ENCODE measurements at places on chromosomes 6 and 20. TPM values are rescaled to one million over a fixed set of nuclear protein-coding genes. Genes with fewer than 3 reads are reported as not detected.

GRCh38 chr20:23403751-23404150, 17.5 kb downstream of the NAPB start:
- peaks cover 5% of the 10 kb centered on the region for H3K4me1 ChIP-seq
- peak; percentile 22 for DNase-seq
- H3K36me3 ChIP-seq = no peaks in the 10 kb centered on the region

- H3K4me3 ChIP-seq = no peak overlapping the region
- H3K27me3 ChIP-seq = no peaks in the 10 kb centered on the region
- no peak overlapping the region for H3K27ac ChIP-seq
- no peaks in the 10 kb centered on the region for H3K4me1 ChIP-seq
- DNase-seq = no peak
Observed at GRCh38 chr6:44169154-44169553, 10.5 kb downstream of the CAPN11 start.

GRCh38 chr6:164164876-164165275, 750.4 kb downstream of the QKI start:
- no peak overlapping the region for H3K4me3 ChIP-seq
- no peaks in the 10 kb centered on the region for H3K4me1 ChIP-seq

- DNase-seq = peak; percentile 100
- no peaks in the 10 kb centered on the region for H3K27me3 ChIP-seq
- peak within 1 kb of the TSS; percentile 58 for H3K4me3 ChIP-seq
- H3K36me3 ChIP-seq = no peaks in the 10 kb centered on the region
- peak within 1 kb of the TSS; percentile 99 for H3K27ac ChIP-seq
- peaks cover 22% of the 10 kb centered on the region for H3K4me1 ChIP-seq
Observed at GRCh38 chr6:73520688-73521350, at the start of gene EEF1A1. EEF1A1 (minus strand) TSS chr6:73521032; CDS start chr6:73520026, 1,006 bp downstream.

- no peak for DNase-seq
- peak overlapping the region; percentile 62 for H3K4me3 ChIP-seq
- no peaks in the 10 kb centered on the region for H3K36me3 ChIP-seq
- H3K27ac ChIP-seq = peak overlapping the region; percentile 92
- H3K27me3 ChIP-seq = no peaks in the 10 kb centered on the region
Observed at GRCh38 chr6:11230158-11231107, 2.0 kb downstream of the NEDD9 start.

- H3K36me3 ChIP-seq = no peaks in the 10 kb centered on the region
- peaks cover 72% of the 10 kb centered on the region for H3K27me3 ChIP-seq
- H3K27ac ChIP-seq = no peak within 1 kb of the TSS
- peak; percentile 44 for DNase-seq
- peaks cover 10% of the 10 kb centered on the region for H3K4me1 ChIP-seq
Observed at GRCh38 chr6:127518710-127519468, at the start of gene MTCL3. MTCL3 (minus strand) TSS chr6:127519335.

- no peaks in the 10 kb centered on the region for H3K27me3 ChIP-seq
- H3K27ac ChIP-seq = no peak overlapping the region
- no peaks in the 10 kb centered on the region for H3K4me1 ChIP-seq
- no peaks in the 10 kb centered on the region for H3K36me3 ChIP-seq
Observed at GRCh38 chr6:14086701-14087100, 30.9 kb upstream of the CD83 start.

- H3K27me3 ChIP-seq = no peaks in the 10 kb centered on the region
- no peaks in the 10 kb centered on the region for H3K4me1 ChIP-seq
- no peak for DNase-seq
- no peak overlapping the region for H3K4me3 ChIP-seq
- no peaks in the 10 kb centered on the region for H3K36me3 ChIP-seq
- H3K27ac ChIP-seq = no peak overlapping the region
Observed at GRCh38 chr6:82507112-82507511, 143.5 kb downstream of the TPBG start.

GRCh38 chr20:32451682-32452461, 93.7 kb downstream of the ASXL1 start:
- H3K27me3 ChIP-seq = no peaks in the 10 kb centered on the region
- no peak overlapping the region for H3K4me3 ChIP-seq
- H3K27ac ChIP-seq = no peak overlapping the region

GRCh38 chr6:16898640-16899396, 137.6 kb upstream of the ATXN1 start:
- H3K27ac ChIP-seq = no peak overlapping the region
- H3K27me3 ChIP-seq = no peaks in the 10 kb centered on the region
- no peak overlapping the region for H3K4me3 ChIP-seq
- H3K36me3 ChIP-seq = no peaks in the 10 kb centered on the region

DNA sequence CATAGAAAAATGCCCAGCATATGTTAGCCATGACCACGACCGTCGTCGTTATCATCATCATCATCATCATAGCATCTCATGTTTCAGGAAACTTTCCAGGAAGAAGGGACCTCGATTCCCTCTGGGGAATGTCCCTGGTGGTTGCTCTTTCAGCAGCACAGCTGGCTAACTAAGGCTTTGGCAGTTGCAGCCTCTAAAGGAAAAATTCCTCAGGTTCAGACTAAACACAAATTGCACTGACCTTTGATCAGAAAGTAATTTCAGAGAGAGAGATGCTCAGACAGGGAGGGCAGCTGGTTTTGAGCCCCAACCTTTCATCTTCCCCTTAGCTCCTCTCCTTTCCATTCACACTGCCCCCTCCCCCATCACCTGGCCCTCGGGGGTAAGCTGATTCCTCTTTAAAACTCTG, 5.6 kb upstream of the CFB start:
- H3K27ac ChIP-seq = peak overlapping the region; percentile 80
- peaks cover 15% of the 10 kb centered on the region for H3K4me1 ChIP-seq
- H3K36me3 ChIP-seq = no peaks in the 10 kb centered on the region
- peak; percentile 57 for DNase-seq

GRCh38 chr6:98124171-98124570, 710.2 kb upstream of the POU3F2 start:
- no peaks in the 10 kb centered on the region for H3K27me3 ChIP-seq
- no peak for DNase-seq
- no peak overlapping the region for H3K4me3 ChIP-seq
- H3K4me1 ChIP-seq = no peaks in the 10 kb centered on the region
- no peak overlapping the region for H3K27ac ChIP-seq
- H3K36me3 ChIP-seq = no peaks in the 10 kb centered on the region

GRCh38 chr6:117425431-117426153, at the start of gene ROS1:
ROS1 (minus strand) TSS chr6:117425942; CDS start chr6:117425656, 286 bp downstream.
- no peaks in the 10 kb centered on the region for H3K36me3 ChIP-seq
- no peak for DNase-seq
- H3K4me3 ChIP-seq = no peak within 1 kb of the TSS
- H3K27me3 ChIP-seq = no peaks in the 10 kb centered on the region

DNA sequence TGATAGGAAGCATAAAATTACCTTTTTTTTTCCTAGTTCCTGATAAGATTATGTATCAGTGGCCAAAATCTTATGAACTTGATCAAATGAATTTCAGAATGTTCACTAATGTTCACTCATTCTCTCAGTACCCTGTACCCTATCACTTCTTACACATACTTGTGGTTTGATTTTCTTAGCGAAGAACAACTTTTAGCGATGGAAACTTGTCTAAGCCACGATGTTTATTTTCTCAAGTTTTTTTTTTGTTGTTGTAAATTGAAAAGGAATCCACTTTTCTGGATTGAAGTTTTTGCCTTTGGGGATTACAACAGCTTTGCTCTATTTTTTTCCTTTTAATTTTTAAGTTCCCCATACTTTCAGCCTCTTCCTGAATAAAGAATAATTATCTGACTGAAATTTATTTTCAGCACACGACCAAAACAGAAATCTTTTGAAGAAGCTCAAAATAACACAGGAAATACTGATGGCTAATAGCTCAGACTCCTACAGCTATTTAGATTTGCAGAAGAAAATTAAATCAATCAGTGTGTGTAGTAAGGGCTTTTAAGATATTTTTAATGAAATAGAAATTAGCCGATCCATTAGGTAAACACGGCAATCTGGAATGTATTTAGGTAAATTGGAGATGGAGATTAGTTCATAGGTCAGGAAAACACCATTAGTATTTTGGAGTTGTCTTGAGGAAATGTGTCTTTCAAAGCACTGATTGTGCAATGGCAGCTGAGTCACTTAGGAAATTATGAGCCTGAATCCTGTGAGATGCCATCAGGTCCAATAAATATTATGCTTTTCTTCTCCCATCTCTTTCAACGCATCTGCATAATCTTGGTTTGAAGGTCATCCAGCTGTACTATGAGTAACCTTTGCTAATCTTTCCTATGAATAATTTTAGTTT, 217.5 kb downstream of the GJA1 start:
- no peak overlapping the region for H3K4me3 ChIP-seq
- no peaks in the 10 kb centered on the region for H3K36me3 ChIP-seq
- H3K4me1 ChIP-seq = no peaks in the 10 kb centered on the region

DNA sequence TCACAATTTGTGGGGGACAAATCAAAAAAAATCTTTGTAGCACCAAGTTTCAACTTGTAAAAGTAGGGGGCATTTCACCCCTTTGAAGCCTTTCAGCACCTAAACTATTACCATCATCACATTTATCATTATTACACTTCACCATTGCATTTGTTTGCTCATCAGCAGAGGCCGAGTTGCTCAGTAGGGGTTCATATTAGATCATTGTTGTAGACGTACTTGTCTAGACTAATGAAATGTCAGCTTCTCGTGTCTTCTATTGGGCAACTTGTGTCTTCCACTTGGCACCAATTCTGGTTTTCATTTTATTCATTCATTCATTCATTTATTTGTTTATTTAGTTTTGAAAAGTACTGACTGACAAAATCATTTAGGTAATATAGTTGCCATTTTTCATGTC, 338.3 kb upstream of the KCNQ5 start:
- H3K27ac ChIP-seq = no peak overlapping the region
- no peaks in the 10 kb centered on the region for H3K4me1 ChIP-seq
- no peaks in the 10 kb centered on the region for H3K36me3 ChIP-seq
- H3K4me3 ChIP-seq = no peak overlapping the region

DNA sequence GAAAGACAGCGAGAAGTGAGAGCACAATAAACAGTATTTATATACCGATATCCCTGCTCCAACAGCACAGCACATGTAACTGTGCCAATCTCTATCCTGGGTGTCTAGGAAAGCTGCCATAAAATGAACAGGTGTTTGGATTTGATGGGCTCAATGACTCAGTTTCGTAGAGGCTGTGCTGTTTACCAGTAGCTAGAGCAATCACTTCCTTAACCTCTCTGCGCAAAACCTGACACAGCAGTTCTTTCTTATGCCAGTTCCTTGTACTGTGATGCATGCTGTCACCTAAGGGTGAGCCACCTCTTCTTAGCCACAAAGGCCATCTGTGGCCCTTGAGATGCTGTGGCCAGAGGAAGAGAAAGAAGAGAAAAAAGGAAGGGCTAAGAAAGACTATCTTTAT, 59.3 kb downstream of the SHPRH start:
- peaks cover 3% of the 10 kb centered on the region for H3K36me3 ChIP-seq
- no peak for DNase-seq
- H3K4me3 ChIP-seq = no peak overlapping the region
- no peaks in the 10 kb centered on the region for H3K27me3 ChIP-seq

DNA sequence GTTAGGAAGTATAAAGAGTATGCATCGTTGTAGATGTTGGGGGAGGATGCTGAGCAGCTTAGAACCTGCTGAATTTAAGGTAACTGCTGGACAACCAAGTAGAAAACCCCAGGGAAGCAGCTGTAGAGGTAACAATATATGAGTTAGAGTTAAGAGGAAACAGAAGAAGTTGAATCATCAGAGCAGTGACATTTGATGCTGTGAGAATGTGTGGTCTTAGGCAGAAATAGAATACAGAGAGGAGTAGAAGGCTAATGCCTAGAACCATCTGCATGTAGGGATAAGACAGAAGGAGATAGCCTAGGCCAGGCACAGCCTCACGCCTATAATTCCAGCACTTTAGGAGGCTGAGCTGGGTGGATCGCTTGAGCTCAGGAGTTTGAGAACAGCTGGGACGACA, 22.6 kb upstream of the DYNLRB1 start:
- no peaks in the 10 kb centered on the region for H3K27me3 ChIP-seq
- H3K4me3 ChIP-seq = no peak overlapping the region
- H3K4me1 ChIP-seq = no peaks in the 10 kb centered on the region
- DNase-seq = no peak
- no peaks in the 10 kb centered on the region for H3K36me3 ChIP-seq

- no peak for DNase-seq
- H3K27me3 ChIP-seq = no peaks in the 10 kb centered on the region
- no peak overlapping the region for H3K27ac ChIP-seq
- H3K36me3 ChIP-seq = no peaks in the 10 kb centered on the region
- no peaks in the 10 kb centered on the region for H3K4me1 ChIP-seq
- no peak overlapping the region for H3K4me3 ChIP-seq
Observed at GRCh38 chr20:14062786-14063185, 67.5 kb downstream of the MACROD2 start.

GRCh38 chr6:135093578-135093977, 39.0 kb upstream of the HBS1L start:
- H3K4me1 ChIP-seq = no peaks in the 10 kb centered on the region
- no peak overlapping the region for H3K4me3 ChIP-seq
- no peaks in the 10 kb centered on the region for H3K36me3 ChIP-seq
- H3K27me3 ChIP-seq = no peaks in the 10 kb centered on the region
- no peak for DNase-seq

DNA sequence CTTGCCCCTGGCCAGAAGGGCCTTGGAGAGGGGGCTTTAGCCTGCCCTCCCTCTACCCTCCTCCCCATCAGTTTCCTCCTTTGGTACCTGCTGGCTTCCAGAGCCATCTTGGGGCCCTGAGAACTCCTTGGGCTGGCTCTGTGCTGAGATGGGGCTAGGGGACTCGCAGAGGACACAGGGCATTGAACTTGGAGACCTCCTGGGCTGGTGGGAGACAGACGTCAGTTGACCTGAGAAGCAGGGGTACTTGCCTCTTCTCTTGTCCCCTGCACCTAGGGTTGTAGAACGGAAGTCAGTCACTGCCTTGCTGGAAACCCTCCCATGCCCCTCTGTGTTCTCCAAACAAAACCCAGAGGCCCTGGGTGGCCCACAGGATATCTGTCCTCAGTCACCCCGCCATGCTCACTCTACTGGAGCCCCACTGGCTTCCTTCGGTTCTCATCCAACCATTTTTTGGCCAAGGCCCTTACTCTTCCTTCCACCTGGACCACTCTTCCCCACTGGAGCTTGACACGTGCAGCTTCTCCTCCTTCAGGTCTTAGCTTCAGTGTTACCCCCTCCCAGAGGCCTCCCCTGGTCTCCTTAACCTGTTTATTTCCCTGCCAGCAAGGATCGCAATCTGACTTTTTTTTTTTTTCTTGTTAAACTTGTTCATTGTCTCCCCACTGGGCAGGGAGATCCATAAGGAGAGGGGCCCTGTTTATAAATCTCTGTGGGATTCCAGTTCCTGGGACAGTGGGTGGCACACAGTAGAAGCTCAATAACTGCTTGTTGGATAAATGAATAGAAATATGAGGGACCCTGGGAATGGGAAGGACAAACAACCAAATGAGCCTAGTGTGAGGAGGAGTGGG, 971 bp downstream of the RBCK1 start:
- H3K27me3 ChIP-seq = no peaks in the 10 kb centered on the region
- peak overlapping the region; percentile 99 for H3K27ac ChIP-seq
- no peak for DNase-seq
- H3K4me1 ChIP-seq = peaks cover 16% of the 10 kb centered on the region

GRCh38 chr6:133340557-133340956, 99.4 kb downstream of the EYA4 start:
- H3K27me3 ChIP-seq = no peaks in the 10 kb centered on the region
- no peak for DNase-seq
- peaks cover 21% of the 10 kb centered on the region for H3K4me1 ChIP-seq
- H3K36me3 ChIP-seq = no peaks in the 10 kb centered on the region
- H3K4me3 ChIP-seq = no peak overlapping the region
- H3K27ac ChIP-seq = no peak overlapping the region

Gene CASP8AP2
- total RNA-seq = 12.0 TPM

Gene BFSP1
- 2.0 TPM for total RNA-seq

Gene PKIG
- 51.9 TPM for total RNA-seq

Gene TRIM40
- 1.0 TPM for total RNA-seq

Gene GZF1
- total RNA-seq = 17.8 TPM

Gene NKAIN4
- 23.0 TPM for total RNA-seq

Gene MROH8
- 3.9 TPM for total RNA-seq

Gene RBBP8NL
- 4.1 TPM for total RNA-seq

Gene RCAN2
- 6.6 TPM for total RNA-seq

Gene TRIM31
- 6.3 TPM for total RNA-seq

Gene DEFB112
- not detected for total RNA-seq

Gene ECT2L
- total RNA-seq = 0.16 TPM

Gene SLC24A3
- total RNA-seq = 1.7 TPM

Gene RBM24
- 2.3 TPM for total RNA-seq

Measured in hepatocyte (in vitro differentiated cells).